T-cell (primary cell): ENCODE measurements at places on chromosomes 7 and 10.

GRCh38 chr7:40604601-40605438 is 470.0 kb downstream of the SUGCT start:
- no peak for DNase-seq

DNA sequence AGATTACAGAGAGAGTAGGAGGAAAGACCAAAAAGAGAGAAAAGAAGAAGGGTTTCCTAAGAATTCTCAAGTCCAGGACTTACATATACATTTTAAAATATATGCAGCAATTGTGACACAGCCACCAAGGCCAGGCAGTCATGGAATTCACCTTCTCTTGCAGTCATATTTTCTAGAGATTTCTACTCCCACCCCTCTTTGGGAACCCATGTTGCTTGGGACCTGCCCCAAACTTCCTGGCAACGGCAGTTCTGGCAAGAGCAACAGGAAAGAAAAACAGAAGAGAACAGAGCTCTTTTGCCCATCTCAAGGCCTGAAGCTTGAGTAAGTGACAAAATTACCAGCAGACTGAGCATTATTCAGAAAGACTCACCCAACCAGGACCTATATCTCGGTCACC is 128.3 kb upstream of the ASAH2 start:
- no peak for DNase-seq

DNA sequence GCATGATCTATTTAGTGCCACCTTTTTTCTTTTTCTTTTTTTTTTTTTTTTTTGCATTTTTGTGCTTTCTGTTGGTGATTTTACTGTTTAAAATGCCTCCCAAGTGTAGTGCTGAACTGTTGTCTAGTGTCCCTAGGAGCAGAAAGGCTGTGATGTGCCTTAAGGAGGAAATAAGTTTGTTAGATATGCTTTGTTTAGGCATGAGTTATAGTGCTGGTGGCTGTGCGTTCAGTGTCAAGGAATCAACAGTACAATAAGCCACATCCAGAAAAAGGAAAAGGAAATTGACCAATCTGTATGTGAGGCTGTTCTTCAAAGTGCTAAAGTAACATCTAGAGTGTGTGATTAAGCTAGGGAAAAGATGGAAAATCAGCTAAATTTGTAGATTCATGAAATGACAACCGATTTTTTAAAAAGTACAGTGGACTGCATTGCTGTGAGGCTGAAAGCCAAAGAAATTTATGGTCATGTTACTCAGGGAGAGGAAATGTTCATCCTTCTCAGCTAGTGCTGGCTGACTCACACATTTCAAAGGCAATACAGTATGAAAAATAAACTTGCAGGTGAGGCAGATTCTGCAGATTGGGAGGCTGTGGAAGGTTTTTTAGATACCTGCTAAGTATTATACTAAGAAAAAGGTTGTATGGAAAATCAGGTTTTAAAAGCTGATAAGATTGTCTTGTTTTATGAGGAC is 122.7 kb upstream of the ADCY1 start:
- no peak for DNase-seq

DNA sequence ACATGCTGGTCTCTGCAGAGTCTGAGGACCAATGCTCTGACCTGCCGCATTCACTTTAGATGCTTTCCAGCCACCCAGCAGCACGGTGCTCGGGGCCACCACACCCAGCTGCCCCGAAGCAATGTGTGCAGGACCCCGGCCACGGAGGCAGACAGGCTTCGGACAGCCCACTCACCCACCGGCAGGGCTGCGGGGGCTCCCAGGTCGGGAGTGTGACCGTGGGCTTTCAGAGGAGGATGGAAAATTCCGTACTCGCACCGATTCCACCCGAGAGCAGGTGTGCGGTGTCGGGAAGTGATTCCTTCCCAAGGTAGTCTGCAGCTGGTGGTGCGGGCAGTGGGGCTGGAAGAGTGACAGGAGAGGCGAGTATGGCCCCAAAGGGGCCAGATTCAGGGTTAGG is 190.9 kb downstream of the DNAJB6 start:
- no peak for DNase-seq

GRCh38 chr7:54774785-54775740 is 16.1 kb upstream of the SEC61G start:
- no peak for DNase-seq

GRCh38 chr7:125661006-125661405 is 731.4 kb upstream of the POT1 start:
- DNase-seq: no peak

DNA sequence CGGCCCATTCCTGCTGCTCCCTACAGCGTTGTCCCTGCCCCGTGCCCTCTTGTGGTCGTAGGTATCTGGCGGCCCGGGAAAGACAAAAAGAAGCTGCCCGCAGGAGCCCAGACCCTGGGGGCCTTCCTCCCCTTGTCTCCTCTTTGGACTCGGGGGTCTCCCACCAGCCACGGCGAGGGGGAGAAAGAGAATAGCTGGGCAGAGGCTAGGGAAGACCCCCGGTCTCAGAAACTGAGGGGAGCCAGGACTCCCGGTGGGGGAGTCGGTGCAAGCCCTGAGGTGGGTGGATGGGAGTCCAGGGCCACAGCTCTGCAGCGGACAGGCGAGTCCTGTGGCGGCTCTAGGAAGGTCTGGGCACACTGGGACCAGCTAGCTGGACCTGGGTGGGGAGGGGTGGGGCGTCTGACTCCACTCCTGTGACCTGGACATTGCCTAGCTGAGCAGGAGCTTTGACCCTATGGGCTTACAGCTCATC is 1.3 kb upstream of the SH2D4B start:
- no peak for DNase-seq

DNA sequence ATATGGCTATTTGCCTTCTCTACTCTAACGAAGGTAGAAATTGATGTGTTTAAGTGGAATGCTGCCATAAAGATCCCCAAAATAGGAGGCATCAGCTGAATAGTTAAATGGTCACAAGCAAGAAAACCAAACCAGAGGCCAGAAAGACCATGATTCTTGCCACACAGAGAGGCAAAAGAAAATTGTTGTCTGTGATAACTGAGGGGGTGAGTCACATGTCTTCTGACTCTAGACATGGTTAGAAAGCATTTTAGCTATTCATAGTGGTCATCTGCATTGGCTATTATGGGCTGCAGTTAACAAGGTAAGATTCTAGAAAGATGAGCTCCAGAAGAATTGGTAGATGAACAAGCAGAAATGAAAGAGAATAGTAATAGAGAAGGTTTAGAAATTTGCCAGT is 361.4 kb upstream of the NPSR1 start:
- no peak for DNase-seq

DNA sequence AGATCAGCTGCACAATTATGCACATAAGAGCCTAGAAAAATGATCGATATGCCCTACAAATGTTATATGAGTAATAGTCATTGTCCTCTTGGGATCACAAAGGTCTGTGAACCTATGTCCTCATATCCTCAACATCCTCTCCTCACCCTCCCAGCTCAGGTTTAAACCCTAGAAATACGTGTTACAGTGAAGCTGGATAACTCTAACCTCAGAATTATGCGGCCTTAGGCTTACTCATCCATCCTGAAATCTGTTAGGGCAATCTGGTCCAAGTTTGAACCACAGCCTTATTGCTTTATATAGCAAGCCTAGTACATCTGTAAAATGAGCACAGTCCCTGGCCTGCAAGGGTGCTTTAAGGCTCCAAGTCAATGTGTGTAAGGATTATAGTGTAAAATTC is 84.2 kb upstream of the FRMD4A start:
- DNase-seq: no peak

GRCh38 chr10:130380056-130380455 is 243.9 kb downstream of the GLRX3 start:
- DNase-seq: no peak

DNA sequence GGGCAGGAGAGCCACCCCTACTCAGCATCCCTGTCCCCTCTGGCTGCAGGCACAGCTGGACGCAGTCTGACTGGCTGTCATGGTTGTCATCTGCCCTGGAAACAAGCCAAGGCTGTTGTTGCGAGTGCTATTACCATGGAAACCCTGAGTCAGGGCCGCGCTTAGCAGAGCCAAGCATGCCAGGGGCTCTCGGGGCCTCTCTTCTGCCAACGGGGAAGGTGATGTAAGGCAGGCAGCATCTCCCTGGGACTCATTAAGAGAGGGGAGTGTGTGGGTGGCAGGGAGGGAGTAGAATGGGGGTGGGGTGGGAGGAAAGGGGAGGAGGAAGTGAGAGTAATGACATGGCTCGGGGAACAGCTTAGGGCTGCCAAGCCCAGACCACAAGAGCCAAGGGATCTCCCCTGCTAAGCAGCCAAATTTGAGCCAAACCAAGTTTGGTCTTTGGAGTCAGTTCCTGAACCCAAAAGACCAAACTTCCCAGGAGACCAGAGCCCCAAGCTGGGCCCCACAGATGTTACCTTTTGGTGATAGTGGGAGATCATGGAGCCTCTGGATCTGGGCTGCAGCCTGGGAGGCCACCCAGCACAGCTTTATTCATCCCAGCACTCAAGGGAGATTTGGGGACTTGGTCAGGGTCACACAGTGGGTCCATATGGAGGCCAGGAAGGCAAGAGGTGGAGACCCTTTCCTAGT is 67.6 kb downstream of the TMEM130 start:
- peak; percentile 18 for DNase-seq

DNA sequence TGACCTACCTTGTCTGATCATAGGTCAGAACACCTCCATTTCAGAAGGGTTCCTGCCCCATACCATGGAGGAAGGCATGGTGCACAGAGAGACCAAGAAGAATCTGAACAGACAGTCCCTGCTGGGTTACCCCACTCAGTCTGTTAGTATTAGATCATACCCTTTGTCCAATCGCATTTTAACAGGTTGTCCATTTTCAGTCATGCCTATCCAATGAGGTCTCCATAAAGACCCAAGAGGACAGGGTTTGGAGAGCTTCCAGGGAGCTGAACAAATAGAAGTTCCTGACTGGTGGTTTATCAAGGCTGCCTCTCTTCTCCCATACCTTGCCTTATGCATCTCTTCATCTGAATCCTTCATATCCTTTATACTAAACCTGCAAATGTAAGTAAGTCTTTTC is 21.2 kb upstream of the SLC16A12 start:
- no peak for DNase-seq

DNA sequence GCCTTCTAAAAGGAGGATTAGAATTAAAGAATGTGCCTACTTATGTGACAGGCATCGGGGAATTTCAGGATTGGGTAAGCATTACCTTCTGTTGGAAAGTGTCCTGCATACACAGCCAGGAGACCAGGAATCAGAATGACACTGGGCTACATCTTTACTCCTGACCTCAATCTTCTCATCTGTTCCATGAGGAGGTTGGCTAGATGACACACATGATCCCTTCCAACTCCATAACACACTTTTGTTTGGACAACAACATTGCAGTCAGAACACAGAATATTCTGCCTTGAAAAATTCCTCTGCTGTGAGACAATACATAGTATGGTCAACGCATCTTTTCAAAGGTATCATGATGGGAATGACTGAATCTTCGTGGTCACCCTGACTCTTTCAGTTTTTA is 1281.2 kb upstream of the SORCS1 start:
- no peak for DNase-seq

DNA sequence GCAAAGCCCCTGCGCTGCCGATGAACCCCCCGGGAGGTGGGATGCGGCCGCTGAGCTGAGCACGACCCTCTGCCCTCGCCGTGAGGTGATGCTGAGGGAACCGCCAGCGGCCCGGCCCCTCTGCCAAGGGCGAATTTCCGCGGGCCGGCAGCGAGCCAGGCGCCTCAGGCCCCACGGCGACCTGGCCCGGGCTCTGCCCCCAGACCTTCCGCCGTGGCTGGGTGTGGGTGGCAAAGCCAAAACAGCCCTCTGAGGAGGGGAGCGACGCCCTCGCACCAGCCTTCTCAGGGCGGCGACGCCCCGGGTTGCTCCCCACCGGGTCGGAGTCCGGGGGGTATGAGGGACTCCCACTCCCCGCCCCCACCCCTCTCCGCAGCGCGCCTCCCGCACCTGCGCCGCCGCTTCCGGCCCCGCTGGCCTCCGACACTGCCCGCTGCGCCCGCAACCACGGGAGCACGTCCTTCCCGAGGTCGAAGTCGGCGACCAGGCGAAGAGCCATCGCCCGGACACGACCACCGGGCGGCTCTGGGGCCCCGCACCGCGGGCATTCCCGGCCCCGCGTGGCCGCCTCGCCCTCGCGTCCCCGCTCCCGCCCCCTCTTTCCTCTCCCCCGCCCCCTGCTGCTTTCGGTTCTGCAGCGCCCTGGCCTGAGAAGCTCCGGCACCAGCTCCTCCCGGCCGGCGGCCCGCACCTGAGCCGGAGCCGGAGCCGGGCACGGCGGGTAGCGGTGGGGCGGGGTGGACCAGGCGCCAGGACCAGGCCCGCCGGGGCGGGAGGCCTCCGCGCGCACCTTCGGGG is at the start of gene GSAP:
Gene GSAP, minus strand, starts transcription at position 527 of the 798 bp plus-strand sequence. Its CDS starts 28 bp downstream, at position 499.
- DNase-seq: peak; percentile 46

- no peak for DNase-seq
These were observed 128.9 kb downstream of the AMPH start for GRCh38 chr7:38502289-38502688.

DNA sequence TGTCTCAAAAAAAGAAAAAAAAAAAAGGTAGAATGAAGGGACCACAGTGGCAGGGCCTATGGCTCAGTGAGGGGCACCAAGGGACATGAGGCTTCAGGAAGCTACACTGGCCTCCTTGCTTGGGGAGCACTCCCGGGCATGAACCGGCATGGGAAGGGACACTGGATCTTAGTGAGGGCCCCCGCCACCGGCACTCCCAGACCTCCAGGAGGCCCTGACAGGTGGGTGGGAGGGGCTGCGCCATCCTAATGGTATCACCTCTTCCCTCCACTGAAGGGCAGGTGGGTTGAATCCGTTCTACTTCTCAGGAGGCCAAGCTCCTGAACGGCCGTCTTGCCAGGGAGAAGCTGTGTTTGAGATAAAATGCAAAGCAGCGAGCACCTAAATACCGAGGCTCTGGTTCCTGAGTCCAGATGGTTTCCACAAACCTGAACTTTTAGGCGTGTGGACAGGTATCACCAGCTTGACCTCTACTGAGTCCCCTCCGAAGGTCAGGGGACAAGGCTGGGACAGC is 69.8 kb downstream of the C10orf143 start:
- no peak for DNase-seq

GRCh38 chr10:19658622-19659233 is 157.5 kb upstream of the PLXDC2 start:
- no peak for DNase-seq

DNA sequence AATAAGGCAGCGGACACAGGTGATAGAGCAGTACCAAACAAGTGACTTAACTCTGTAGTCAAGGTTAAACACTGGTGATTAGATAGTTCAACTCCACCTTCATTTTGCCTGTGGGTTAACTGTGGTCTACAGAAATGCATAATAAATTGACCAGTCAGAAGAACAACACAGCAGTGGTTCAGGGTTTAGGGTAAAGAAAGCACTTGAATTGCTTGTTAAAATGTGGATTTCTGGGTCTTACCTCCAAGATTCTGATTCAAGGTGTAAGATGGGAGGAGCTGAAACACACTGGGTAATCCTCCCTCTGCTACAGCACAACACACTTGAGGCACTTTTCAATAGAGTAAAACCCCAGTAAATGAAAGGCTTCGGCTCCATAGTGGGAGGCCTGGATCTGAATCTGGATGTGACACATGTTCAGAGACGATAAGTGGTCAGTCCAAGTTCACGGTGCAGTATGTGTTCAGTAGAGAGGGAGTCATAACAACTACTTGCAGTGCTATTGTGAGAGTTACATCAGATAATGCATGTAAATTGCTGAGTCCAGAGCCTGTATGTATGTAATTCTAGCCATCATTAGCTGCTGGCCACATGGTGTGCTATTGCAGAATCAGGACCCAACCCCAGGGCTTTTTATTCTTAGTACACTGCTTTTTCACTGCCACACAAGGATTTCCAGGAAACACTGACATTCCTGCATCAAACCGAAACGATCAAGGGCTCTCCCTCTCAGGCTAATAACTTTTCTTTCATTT is 141.7 kb downstream of the SORCS1 start:
- DNase-seq: no peak

GRCh38 chr7:94739180-94739579 is 83.2 kb upstream of the SGCE start:
- DNase-seq: no peak

- DNase-seq: no peak
These were observed 99.0 kb upstream of the NMT2 start for GRCh38 chr10:15267496-15267895.
